ENCODE measurements at places on chromosomes 11 and 22. TPM values are rescaled to one million over a fixed set of nuclear protein-coding genes. Genes with fewer than 3 reads are reported as not detected.

Gene EFEMP2
- polyA plus RNA-seq: 39.1 TPM

Gene CARD16
- polyA plus RNA-seq: 111 TPM

Gene C11orf65
- polyA plus RNA-seq: 0.26 TPM

Gene AIFM3
- polyA plus RNA-seq: 5.3 TPM
